CD4-positive, alpha-beta T cell treated with Interleukin-4 for 1 hour (primary cell): ENCODE measurements at places on chromosomes 2 and 18.

GRCh38 chr2:113407446-113408099 lies 29.9 kb upstream of the ZNG1B start:
- DNase-seq = no peak

DNA sequence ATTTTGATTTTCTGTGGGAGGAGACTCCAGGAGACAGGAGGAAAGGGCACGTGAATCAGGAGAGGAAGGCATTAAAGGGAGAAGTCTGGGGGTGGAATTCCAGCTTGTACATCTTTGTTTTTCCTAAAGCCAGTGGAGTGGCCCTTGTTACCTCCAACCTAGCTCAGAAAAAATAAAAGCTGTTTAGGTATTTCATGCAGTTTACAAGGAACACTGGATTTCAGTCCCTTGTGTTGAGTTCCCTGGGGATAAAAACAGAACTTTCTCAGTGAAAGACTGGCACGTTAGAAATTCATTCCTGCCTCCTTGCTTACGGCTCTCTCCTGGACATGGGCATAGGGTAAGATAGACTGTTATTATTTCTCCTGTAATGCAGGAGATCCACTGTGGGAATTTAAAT lies 170.2 kb downstream of the ZEB2 start:
- no peak for DNase-seq

DNA sequence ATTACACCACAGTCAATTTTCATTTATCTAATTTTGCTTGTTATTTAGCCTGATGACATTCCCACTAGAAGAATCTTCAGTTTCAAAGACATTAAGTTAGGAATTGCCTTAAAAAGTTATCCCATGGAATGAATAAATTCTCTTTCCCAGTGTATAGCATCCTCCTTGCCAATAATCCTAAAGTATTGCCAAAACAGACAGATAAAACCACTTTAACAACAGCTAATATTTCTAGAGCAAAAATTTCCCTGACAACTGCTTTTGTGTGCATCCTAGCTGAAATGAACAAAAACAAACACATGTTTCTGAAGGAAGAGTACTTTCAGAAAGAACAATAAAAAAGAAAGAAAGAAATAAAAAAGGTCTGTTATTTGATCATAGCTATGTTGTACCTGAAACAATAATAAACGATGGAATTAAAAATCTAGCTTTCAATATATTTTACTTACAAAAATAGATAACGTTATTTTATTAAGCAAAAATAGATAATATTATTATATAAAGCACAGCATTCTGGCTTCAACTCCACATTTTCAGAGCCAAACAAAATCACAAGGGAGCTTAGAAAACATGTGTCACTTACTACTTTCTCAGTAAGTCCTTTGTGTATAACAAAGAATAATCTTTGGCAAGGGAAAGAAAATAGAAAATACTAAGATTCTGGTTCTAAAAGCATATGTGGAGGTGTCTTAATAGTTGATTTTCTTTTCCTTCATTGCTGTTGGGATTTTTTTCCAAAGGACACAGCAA lies 939.0 kb upstream of the CRIM1 start:
- DNase-seq = no peak

DNA sequence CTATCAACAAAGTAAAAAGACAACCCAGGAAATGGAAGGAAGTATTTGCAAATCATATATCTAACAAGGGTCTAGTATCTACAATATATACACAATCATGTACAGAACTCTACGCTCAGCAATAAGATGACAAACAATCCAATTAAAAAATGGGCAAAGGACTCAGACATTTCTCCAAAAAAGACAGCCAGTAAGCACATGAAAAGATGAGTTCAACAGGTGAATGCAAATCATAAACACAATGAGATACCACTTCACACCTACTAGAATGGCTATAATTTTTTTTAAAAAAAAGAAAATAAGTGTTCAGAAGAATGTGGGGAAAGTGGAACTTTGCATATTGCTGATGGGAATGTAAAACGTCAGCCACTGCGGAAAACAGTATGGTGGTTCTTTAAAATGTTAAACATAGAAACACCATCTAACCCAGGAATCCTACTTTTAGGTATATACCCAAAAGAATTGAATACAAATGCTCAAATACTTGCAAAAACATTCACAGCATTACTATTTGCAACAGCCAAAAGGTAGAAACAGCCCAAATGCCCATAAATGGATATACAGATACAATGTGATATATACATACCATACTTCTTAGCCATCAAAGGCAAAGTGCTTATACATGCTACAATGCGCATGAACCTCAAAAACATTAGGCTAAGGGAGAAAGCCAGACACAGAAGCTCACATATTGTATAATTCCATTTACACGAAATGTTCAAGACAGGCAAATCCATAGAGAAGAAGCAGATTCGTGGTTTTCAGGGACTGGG lies 121.2 kb downstream of the CABYR start:
- no peak for DNase-seq

DNA sequence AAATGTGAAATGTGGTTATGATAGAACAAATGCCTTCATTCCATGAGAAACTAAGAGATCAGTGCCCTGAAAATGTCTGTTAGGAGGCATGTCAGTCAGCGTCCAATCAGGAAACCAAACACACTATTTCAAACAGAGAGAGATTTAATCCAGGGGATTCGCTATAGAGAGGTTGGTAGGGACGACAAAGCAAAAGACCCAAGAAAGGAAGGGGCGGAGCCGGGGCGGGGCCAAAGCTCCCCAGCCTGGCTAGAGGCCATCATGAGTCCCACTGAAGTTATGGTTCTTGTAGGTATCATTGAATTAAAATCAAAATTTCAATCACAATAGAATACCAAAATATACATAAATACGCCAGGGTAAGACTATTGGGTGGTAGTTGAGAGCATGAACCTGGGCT lies 32.9 kb upstream of the RNF149 start:
- no peak for DNase-seq

GRCh38 chr2:10245661-10246060 lies 57.0 kb upstream of the HPCAL1 start:
- no peak for DNase-seq

DNA sequence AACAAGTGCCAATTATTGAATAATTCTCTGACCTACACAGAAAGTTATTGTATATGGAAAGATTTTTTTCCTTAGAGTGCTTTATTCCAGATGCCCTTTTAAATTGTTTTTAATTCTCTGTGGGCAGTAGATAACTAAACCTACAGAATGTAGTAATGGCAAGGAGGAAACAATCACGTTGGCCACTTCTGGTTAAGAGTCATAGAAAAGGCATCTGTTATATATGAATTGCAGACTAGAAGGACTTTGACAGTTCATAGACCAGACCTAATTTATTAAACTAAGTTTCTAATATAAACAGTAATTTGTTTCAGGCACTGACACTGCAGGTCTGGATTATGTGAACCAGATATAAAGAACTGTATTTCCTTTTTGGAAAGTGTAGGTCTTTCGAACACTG lies 607.5 kb downstream of the PLCL1 start:
- no peak for DNase-seq

GRCh38 chr2:49714454-49714853 lies 560.1 kb upstream of the FSHR start:
- DNase-seq = no peak

- DNase-seq = no peak
Observed at GRCh38 chr2:166239548-166239947, 111.7 kb upstream of the SCN1A start.

- DNase-seq = no peak
Observed at GRCh38 chr18:42310956-42311355, 355.9 kb downstream of the PIK3C3 start.

GRCh38 chr2:67169417-67170140 lies 227.6 kb upstream of the ETAA1 start:
- DNase-seq = no peak

DNA sequence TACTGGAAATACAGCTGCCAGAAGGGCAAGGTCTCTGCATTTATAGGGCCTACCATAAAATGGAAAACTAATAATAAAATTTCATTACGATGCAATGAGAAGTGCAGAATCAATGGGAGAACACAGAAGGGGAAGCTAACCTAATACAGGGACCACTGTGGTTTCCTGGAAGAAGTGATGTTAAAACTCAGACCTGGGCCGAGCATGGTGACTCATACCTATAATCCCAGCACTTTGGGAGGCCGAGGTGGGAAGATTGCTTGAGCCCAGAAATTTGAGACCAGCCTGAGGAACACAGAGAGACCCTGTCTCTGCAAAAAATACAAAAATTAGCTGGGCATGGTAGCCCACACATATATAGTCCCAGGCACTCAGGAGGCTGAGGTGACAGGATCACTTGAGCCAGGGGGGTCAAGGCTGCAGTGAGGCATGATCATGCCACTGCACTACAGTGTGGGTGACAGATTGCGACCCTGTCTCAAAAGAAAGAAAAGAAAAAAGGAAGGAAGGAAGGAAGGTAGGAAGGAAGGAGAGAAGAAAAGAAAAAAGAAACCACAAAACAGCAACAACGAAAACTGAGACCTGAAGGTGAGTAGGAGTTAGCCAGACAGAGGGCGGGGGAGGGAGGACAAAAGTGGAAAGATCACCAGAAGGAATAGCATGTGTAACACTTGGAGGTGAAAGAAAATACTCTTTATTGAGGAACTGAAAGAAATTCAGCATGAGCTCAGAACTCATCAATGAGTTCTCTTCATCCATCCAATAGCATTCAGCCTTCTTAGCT lies 58.3 kb upstream of the DTNA start:
- no peak for DNase-seq

DNA sequence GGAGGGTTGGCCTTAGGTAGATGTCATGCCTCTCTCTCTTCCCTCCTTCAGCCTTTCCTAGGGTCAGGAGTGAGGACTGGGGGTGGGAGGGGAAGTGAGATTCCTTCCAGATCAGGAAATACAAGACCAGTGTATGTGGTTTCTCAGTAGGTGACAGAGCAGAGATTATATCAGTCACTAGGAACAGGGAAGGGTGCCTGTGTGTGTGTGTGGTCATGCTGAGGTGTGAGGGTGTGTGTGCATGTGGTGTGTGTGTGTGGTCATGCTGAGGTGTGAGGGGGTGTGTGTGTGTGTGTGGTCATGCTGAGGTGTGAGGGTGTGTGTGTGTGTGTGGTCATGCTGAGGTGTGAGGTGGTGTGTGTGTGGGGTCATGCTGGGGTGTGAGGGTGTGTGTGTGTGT lies 259.8 kb downstream of the LOXHD1 start:
- no peak for DNase-seq

- no peak for DNase-seq
Observed at GRCh38 chr2:149690825-149691224, 103.2 kb upstream of the MMADHC start.

- no peak for DNase-seq
Observed at GRCh38 chr2:37348155-37348554, 3.7 kb downstream of the QPCT start.

- no peak for DNase-seq
Observed at GRCh38 chr18:23403310-23403709, 49.8 kb upstream of the RIOK3 start.

GRCh38 chr18:361100-361732 lies 93.4 kb upstream of the THOC1 start:
- no peak for DNase-seq

GRCh38 chr2:112630268-112630667 lies 15.5 kb upstream of the SLC20A1 start:
- no peak for DNase-seq
